NCI-H1417 treated with DMSO at 0.1 percent for 48 hours (cell line): ENCODE measurements at places on chromosomes 16 and 17.

DNA sequence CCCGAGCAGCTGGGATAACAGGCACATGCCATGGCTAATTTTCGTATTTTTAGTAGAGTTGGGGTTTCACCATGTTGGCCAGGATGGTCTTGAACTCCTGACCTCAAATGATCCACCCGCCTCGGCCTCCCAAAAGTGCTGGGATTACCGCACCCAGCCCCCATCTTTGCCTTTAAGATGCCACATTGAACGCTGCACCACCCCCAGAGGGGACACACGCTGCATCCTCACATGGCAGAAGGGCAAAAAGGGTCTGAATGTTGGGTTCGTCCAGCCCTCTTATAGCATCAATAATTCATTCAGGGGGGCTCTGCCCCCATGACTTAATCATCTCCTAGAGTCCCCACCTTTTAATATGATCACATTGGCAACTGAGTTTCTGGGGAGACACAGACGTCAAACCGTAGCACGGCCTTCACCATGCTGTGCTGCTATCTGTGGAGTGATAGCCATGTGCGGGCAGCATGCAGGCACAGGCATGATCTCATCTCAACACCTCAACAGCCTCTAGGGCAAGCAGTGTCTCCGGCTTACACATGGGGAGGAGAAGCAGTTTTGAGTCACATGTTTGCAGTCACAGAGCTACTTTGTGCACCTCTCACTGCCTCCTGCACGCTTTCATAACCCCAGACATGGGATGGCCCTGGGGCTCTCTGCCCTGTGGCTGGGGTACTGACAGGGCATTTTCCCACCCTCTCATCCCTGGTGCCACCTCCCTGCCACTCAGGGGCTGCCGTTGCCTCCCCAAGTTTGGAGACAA, 30.0 kb downstream of the IL21R start:
- DNase-seq: no peak

GRCh38 chr17:54932711-54933110, 32.1 kb downstream of the TOM1L1 start:
- no peak for DNase-seq

DNA sequence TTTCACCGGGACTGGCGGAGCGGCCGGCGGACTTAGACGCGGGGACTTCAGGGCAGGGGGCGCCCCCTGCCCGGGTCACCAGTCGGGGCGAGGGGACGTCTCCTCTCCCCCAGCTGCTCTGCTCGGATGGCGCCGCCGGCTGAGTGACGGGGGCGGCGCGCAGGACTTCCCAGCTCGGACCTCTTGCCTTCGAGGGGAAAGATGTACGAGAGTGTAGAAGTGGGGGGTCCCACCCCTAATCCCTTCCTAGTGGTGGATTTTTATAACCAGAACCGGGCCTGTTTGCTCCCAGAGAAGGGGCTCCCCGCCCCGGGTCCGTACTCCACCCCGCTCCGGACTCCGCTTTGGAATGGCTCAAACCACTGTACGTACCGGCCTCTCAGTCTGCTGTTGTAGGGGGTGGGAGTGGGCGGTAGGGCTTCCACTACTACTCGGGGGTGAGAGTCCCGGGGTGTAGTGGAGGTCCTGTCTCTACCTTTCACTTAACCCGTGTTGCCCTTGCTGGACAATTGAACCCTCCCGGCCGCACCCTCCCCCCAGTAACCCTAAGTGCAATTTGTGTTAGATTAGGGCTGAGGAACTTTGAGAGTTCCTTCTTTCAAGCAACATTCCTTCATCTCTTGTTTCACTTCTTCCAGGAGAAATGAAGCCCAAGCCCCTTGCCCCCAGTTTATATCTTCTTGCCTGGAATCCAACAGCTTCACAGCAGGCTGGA, 21.9 kb downstream of the GJD3 start:
- no peak for DNase-seq

DNA sequence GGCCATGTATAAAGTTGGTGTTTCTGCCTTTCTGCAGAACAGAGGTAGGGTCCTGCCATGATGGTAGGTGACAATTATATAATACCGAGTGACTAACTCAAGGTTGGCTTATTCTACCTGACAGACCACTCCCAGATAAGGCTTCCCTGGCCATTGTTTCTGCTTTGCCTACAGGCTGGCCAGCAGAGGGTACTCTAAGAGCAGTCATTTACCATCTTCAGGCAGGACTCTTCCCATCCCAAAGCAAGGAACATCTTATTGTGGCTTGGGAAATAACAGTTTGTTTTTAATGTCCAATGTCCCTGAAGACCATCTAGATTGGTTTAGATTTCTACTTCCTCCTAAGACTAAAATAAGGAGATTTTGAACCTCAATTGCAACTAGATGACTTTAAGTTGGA, 74.1 kb downstream of the SNX11 start:
- peak; percentile 9 for DNase-seq

- no peak for DNase-seq
Observed at GRCh38 chr17:57895382-57896060, 45.7 kb upstream of the MRPS23 start.

- no peak for DNase-seq
Observed at GRCh38 chr17:70796757-70797156, 627.4 kb downstream of the KCNJ2 start.

GRCh38 chr16:86117756-86118155, 218.8 kb downstream of the IRF8 start:
- no peak for DNase-seq

DNA sequence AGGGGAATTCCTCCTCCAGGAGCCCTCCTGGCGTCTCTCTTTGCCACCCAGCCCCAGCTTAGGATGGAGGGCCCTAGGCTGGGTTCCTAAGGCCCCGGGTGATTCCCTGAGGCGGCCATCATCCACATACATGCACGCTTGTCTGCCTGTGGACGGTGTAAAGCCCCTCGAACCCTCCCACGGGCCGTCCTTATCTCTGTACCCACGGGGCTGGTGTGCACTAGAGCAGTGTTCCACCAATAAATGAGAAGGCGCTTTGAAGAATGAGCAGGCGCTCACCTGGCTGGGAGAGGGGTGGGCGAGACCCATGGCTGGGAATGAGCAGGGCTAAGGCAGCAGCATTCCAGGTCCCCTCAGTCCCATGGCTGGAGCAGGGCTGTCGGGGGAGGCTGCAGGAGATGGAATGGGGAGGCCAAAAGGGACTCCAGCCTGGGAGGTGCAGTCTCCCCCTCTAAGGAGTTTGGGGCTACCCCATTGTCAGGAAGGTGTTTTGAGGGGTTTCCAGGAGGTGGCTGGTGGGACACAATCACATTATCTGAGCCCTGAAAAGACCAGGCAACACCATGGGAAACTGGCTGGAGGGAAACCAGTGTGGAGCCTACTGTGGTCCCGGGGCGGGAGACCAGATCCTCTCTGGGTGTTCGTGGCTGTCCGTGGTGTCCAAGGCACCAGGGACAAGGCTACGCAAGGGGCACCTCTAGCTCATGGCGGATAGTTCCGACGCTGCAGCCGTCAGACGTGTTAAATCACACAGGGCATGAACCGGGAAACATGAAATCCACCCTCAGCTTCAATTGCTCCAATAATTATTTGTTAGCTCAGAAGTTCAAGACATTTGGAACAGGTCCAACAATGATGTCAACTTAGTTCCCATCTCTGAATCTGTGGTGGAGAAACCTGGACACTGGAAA, 87.5 kb upstream of the DNAH17 start:
- DNase-seq: peak; percentile 0

- DNase-seq: no peak
Observed at GRCh38 chr16:48580925-48581500, 29.0 kb downstream of the N4BP1 start.

- no peak for DNase-seq
Observed at GRCh38 chr16:66103211-66103610, 263.3 kb upstream of the CDH5 start.

DNA sequence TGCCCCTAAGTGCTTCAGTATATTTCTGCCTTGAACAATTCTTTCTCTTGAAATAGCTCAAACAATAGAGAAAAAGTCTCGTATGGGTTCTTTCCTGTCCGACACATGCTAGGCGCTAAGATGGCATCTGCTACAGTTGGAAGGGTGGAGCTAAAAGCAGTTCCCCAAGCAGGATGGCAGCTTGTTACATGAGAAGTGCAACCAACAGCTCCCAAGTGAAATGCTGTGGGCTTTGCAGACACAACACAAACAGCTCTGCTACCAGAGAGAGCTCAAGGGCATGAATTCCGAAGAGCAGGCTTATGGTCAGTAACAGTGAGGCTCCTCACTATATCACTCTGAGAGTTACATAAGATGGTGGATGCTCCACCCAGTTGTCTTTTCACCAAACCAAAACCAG, 83.8 kb downstream of the VPS53 start:
- no peak for DNase-seq

DNA sequence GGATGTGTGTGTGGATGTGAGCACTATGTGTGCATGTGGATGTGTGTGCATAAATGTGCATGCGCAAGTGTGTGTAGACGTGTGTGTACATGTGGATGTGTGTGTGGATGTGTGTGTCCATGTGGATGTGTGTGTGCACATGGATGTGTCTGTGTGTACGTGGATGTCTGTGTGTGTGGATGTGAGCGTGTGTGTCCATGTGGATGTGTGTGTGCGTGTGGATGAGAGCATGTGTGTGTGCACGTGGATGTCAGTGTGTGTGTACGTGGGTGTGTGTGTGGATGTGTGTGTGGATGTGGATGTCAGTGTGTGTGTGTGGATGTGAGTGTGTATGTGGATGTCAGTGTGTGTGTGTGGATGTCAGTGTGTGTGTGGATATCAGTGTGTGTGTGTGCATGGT, 63.6 kb upstream of the DOC2B start:
- DNase-seq: no peak

GRCh38 chr16:66471716-66472393, 44.8 kb downstream of the BEAN1 start:
- no peak for DNase-seq

DNA sequence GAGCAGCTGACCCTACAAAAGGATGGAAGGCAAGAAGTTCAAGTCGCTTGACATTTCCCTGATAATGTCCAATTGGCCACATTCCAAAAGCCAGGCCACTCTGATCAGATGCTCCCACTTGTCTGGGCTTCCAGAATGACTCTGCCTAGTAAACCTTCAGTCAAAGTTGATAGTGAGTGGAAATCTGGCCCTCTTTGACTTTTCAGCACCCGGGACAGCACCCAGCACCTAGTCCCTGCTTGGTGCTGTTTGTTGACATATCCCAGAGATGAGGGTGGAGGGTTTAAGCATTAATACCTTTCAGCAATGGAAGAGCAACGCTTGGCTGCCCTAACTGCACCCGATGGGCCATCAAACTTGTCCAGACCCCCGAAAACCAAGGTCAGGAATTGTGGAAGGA, 131.3 kb downstream of the AIPL1 start:
- no peak for DNase-seq

DNA sequence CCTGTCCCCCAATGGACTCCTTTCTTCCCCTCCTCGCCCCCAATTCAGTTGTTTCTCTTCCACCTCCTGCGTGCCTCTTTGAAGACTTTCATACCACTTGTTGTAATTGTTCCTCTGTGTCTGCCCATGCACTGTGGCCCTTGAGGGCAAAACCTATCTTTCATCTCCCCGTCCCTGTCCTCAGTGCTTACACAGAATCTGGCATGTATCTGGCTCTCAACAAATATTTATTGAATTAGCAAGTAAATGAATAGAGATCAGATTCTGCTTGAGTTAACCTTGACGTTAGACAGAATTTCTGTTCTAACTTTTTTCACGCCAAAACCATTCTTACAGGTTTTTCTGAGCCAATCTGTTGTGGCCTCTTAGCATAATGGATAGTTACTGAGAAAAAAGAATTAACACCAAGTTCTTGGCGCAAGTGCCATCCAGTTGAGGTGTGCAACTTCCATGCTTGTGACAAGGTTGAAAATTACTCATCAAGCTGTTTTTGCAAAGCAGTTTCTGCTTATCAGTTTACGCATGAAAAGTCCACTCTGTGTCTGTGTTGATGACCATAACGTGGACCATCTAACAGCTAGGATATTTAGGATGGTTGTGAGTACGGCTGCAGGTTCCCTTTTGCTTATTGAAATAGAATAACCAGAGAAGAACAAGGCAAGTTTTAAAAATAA, 215.1 kb downstream of the PRKCA start:
- no peak for DNase-seq

DNA sequence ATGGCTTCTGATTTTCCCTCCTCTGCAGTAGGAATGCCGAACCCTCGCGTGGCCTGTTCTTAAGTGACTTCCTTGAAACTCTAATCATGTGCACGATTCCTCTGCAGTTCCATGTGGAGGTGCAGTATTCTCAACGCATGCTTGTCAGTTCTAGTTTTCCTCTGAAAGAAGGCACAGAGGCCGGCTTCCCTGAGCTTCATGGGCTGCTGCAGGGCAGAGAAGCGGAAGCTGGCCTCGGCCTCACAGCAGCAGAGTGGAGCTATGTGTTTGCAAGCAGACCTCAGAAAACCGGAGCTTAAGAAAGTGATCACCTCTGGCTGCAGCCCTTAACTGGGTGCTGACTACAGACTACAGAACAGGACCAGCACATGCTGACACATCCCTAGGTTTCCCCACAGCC, 500.7 kb downstream of the GRIN2A start:
- no peak for DNase-seq

- no peak for DNase-seq
Observed at GRCh38 chr17:74646231-74646630, 22.7 kb upstream of the CD300E start.

GRCh38 chr17:41026715-41027471, at the start of gene KRTAP1-5:
TSS of gene KRTAP1-5 (minus strand) at chr17:41027208. CDS start at chr17:41027155, 53 bp downstream.
- DNase-seq: no peak

- DNase-seq: no peak
Observed at GRCh38 chr17:49501496-49501895, 6.4 kb downstream of the NGFR start.

DNA sequence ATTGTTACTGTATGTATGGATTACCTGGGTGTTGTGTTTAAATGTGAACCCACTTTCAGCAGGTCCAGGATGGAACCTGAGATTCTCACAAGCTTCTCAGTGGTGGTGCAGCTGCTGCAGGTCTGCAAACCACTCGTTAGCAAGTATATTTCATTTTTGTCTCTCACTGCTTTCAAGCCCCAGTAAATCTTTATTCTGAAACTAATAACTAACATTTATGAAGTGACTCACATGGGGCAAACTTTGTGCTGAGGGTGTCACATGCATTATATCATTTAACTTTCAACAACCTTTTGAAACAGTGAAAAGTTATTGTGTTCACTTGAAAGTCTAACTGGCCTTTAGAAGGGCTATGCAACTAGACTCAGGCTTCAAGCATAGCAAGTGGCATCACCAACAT, 98.9 kb upstream of the DYNLRB2 start:
- no peak for DNase-seq

DNA sequence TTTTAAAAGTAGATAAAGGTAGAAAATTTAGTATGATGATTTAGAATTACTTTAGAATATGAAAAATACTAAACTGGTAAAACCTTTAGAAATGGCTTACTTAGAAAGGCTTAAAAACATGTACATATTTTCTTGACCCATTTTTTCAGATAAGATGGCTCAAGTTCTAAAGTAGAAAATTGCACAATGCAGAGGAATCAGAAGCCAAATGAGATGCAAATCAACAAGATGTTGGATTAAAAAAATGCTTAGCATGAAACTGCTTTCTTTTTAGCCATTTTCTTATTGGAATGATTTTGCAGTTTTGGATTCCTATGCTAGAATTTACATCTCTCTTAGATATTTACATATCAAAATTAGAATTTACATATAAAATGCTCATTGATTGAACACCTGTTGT, 1.5 kb upstream of the KRTAP3-1 start:
- DNase-seq: no peak
